ENCODE measurements at places on chromosomes 3 and 15.

DNA sequence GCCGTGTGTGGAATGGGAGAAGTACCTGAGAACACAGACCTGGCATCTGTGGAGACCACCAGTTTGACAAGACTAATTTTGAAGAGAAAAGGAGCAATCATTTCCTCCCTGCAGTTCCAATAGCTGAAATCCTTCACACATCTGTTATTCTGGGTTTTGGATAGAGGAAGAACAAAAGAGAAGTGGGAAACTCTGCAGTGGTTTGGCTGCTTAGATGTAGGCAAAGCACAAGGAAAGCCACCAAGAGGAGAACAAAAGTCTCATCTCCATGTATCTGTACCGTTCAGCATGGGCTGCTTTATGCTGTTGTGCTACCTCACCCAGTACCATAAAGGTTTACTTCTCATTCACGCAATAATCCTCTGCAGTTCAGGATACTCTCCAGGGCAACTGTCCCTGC lies 153.1 kb upstream of the COL8A1 start:
- no peak for DNase-seq

GRCh38 chr15:65292938-65293518 lies 2.8 kb upstream of the RNU5A-1 start:
- DNase-seq, result no peak

GRCh38 chr3:43727930-43728329 lies 37.2 kb downstream of the ABHD5 start:
- DNase-seq, result no peak

- DNase-seq, result no peak
These were observed 69.6 kb downstream of the LMCD1 start for GRCh38 chr3:8571256-8571655.

DNA sequence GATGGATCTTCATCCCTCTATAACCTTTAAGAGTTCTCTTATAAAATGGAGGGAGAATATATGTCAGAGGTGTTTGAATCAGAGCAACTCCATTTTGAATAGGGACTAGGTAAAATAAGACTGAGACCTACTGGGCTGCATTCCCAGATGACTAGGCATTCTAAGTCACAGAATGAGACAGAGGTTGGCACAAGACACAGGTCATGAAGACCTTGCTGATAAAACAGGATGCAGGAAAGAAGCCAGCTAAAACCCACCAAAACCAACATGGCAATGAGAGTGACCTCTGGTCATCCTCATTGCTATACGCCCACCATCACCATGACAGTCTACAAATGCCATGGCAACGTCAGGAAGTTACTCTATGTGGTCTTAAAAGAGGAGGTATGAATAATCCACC lies 211.0 kb downstream of the GBE1 start:
- DNase-seq, result no peak

- DNase-seq, result no peak
These were observed 85.0 kb downstream of the ZNF280D start for GRCh38 chr15:56648311-56648710.

GRCh38 chr3:4514916-4515315 lies 21.8 kb downstream of the ITPR1 start:
- DNase-seq, result no peak

GRCh38 chr3:62700357-62700756 lies 174.9 kb downstream of the CADPS start:
- DNase-seq, result no peak

GRCh38 chr3:52057812-52058495 lies 1.6 kb upstream of the DUSP7 start:
- no peak for DNase-seq

- DNase-seq, result no peak
These were observed 95.3 kb downstream of the SLC49A4 start for GRCh38 chr3:122890077-122890719.

DNA sequence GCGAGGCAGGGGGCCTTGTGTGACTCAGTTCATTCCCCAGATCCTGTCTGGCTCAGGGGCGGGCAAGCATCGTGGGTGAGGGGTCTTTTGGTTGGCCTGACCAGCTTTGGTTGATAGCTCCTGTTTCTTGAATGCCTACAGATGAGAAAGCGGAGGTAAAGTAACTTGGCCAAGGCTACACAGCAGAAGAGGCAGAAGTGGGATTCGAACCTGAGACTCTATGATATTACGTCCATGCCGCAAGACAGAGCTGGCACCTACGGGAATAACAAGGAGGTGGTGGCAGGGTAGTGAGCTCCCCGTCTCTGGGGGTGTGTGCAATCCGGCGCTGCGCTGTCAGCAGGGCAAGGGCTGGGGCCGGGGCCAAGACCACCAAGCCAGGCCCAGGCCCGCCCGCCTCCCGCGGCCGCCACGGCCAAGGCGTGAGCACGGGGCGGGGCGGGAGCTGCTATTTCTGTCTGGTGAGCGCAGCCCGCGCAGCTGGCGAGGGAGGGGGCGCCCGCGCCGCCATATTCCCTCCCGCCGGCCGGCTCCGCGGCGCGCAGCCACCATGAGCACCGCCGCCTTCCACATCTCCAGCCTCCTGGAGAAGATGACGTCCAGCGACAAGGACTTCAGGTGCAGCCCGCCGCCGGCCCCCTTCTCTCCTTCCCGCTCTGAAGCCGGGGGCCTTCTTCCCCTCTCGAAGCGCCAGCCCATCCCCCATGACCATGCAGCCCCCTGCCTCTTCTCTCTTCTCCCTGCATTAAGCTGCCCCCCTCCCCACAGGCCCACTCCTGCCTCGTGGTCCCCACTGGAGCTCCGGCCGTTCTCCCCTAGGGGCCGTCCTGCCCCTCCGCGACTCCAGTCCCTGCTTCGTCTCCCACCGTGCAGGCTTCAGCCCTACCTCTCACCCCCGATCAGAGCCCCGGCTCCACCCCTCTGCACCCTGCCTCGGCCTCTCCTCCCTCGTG lies at the start of gene CAND2:
Gene CAND2 (plus strand): TSS at position 510 of the 953 bp plus-strand sequence. CDS start 41 bp downstream, at position 551.
- no peak for DNase-seq

DNA sequence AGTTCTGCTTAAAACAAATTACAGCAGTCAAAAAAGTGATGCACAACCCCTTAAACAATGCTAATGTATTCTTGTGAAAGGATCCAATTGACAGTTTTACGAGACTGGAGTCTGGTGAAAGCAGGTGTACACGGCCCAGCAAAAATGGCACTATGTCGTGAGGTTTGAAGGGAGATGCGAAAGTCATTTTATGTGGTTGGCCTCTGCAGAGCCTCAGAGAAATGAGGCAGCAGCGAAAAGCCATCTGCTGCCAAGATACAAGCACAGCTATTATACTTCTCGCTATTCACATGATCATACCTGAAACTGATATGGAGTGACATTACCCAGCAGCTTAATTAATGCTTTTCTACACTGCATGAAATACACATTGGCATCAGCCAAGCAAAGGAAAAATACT lies 36.4 kb downstream of the MECOM start:
- DNase-seq, result no peak

- no peak for DNase-seq
These were observed 228.3 kb downstream of the ABHD5 start for GRCh38 chr3:43919029-43919428.

GRCh38 chr15:54187325-54187724 lies 209.1 kb downstream of the UNC13C start:
- DNase-seq, result no peak

- DNase-seq, result no peak
These were observed 146.5 kb downstream of the FNDC3B start for GRCh38 chr3:172185907-172186306.

DNA sequence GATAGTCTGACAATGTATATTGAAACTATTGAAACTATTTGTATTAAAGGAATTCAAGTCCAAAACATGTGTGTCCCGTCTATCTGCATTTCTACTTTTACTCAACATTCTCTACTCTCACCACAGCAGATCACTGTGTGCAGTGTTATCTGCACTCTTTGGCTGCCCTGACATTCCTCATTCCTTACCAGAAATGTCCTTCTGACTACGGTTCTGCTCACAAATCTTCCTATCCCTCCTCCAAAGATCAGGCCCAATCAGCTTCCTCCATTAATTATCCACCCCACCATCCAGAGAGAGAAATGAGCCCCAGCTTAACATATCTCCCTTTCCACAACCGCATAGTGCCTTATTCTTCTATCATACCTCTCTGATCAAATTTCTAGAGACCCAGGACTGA lies 94.7 kb downstream of the TBL1XR1 start:
- DNase-seq, result no peak

DNA sequence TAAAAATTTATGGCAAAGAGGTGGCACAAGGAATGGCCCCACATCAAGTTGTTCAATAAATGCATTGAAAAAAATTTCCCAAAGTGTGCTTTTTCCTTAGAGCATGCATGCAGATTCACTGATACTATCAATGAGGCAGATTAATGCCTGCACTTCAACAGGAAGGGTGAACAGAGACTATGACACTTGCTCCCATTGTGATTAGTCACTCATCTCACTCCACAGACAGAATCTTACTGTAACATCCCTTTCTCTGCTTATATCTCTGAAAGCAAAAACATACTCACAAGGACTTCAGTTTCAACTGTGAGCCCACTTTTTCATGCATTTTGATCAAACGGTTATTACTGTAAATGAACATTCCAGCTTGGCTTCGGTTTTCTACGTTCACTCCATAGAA lies 60.9 kb downstream of the MORC1 start:
- no peak for DNase-seq

DNA sequence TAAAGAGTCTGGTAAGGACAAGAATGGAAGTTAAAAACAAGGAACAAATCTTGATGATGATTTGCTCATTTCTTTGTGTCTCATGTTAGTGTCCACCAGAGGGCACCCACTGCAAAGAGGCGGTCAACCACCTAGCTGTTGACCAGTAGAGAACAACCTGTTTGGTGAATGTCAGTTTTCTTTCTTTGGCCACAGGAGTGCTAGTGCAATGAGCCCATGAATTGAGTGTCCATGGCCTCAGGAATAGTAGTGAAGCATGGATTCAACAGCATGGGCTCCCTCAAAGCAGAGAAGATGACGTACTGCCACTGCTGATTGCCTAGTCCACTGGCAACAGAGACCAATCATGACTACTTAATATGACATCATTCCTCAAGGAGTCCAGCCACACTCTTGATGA lies 10.7 kb upstream of the CNTN6 start:
- no peak for DNase-seq

DNA sequence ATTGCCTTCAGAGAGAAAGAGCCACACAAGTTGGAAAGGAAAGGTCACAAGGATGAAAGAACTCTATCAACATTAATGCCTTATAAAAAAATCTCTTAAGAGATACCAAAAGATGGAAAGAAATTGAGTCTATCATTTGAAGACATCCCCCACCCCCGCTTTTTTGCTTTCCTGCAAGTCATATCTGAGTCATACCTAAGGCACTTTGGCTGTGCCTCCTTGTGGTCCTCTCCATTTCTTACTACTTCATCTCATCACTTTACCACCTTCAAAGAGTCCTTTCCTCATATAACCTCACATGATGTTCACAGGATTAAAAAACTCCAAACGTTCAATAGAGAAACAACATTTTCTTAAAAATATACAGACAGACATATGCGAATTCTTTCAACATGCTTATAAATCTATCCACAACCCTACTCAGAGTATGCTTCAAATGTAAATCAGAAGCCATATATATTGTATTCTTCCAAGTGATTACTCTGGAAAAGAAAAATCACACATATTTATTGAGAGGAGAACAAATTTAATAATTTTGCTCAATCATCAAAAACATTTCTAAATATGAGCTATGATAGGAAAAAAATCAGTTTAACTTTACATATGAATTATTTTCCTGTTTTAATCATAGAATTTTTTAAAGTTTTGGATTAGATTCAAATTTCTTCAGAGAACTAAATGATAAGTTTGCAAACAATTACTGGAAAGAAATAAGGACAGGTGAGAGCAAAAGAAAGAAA lies 1003.9 kb upstream of the CFAP20DC start:
- no peak for DNase-seq

GRCh38 chr3:177516158-177517011 lies 319.1 kb upstream of the TBL1XR1 start:
- DNase-seq, result no peak

GRCh38 chr3:45185052-45185451 lies 38.9 kb upstream of the CDCP1 start:
- DNase-seq, result no peak

DNA sequence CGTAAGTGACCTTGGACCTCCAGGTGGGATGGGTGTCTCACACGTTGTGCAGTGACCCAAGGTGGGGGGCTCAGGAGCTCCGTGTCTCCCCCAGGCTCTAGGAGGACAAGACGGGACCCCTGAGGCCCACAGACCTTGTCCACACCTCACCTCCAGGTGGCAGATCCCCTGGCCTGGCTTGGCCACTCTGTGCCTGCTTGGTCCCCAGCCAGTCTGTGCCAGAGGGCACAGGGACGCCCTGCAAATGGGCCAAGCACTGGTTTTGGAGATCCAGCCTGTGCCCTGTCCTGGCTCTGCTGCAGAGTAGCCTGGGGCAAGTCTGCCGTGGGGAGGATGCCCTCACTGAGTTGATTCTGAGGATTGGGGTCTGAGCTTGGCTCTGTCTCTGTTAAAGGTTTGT lies 14.0 kb downstream of the SLC6A6 start:
- DNase-seq, result no peak

DNA sequence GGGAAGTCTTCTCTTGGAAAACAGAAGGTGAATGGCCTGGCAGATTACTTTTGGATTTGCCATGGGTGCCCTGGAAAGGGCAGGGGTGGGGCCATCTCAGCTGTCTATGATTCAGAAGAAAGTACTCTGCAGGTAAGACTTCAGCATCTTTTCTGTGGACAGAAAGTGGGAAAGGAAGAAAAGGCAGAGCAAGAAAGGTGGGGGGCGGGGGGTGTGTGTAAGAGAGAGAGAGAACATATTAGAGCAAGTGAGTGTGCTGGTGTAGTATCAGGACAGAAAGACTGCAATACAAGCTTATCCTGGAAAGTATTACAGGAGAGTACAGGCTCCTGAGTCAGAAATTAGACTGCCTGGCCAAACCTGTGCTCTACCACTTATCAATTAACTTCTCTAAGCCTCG lies 5.5 kb downstream of the TAGLN3 start:
- DNase-seq, result no peak

- no peak for DNase-seq
These were observed 7.6 kb upstream of the EMC3 start for GRCh38 chr3:9994086-9994844.

DNA sequence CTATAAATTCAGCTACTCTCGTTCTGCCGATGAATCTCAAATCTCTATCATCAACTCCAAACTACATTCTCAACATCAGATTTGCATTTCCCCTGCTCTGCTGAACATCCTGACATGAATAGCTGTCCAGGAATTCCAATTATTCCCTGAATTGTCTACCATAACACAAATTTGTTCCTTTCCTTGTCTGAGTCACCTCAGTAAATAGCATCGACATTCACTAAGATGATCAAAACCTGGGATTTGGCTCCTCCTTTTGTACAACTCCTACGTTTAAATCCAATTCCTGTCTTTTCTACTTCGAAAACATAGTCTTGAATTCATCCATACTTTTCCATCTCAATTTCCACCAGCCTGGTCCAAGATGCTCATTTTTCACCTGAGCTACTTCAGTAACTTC lies 107.0 kb downstream of the GREM1 start:
- no peak for DNase-seq

- DNase-seq, result no peak
These were observed 59.1 kb downstream of the SUMF1 start for GRCh38 chr3:4407941-4408340.

DNA sequence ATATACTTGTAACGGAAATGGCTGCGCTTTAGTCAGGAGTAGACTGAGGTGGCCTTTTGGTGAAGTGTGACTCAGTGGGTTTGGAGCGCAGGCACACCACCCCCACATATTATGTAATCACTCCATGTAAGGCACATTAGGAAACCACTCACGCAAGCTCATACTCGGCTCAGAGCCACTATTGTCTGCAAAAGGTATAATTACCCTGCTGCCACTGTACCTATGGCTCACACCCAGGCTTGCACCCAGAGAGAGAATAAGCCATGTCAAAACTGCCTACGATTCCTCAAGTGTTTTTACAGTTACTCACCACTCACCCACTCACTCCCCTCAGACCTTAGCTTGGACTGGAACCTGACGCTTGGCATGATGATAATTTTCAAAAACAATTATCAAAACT lies 611.9 kb upstream of the CCDC54 start:
- no peak for DNase-seq
